Adrenal gland (tissue), 19 donors: ENCODE measurements at places on chromosomes 3 and 15. TPM values are rescaled to one million over a fixed set of nuclear protein-coding genes. Genes with fewer than 3 reads are reported as not detected.

SPINK8 gene
- not detected for total RNA-seq

- DNase-seq: no peak
Observed at GRCh38 chr3:11651900-11652299, 8.2 kb upstream of the VGLL4 start.

GRCh38 chr3:188962253-188963247 is 209.2 kb upstream of the TPRG1 start:
- no peak for DNase-seq

- DNase-seq: no peak
Observed at GRCh38 chr3:129004639-129005295, 3.7 kb downstream of the EFCC1 start.

GRCh38 chr3:61631108-61631769 is 69.9 kb downstream of the PTPRG start:
- DNase-seq: no peak
